ENCODE measurements at places on chromosomes 12 and 14.

DNA sequence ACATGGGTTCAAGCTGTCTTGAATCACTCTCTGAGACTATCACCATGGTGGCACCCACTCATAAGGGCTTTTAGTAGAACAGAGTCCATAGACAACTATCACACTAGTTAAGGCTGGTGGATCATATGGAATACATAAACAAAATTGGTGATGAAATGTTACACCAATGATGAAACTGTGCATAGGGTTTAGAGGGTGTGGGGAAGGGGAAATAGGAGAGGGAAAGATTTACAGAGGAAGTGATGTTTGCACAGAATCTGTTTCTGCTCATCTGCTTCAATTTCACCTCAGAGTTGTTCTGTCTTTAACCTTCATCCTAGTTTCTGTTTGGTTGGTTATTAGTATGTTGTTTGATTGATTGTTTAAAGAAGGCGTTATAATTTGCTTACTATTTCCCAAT is 2.4 kb upstream of the RXYLT1 start:
- no peak for DNase-seq

GRCh38 chr12:13144266-13144828 is 40.9 kb upstream of the GSG1 start:
- no peak for DNase-seq

DNA sequence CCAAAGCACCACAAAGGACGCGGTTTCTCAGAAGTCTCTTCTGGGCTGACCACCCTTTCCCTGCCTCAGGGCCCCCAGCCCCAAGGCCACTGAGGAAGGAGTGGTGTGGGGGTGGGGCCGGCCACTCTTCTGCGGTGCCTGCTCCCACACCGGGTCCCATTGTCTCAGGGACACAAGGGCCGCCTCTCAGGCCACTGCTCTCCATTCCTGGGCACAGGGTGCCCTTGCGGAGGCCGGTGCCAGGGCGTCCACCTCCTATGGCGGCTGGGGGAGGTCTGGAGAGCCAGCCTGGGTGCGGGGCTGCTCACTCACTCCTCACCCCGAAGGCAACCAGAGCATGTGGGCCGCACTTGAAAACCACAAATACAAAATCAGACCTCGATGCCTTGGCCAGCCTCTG is 44.1 kb downstream of the PRIMA1 start:
- no peak for DNase-seq

- no peak for DNase-seq
Measured at GRCh38 chr14:105010891-105011291, 10.0 kb downstream of the CDCA4 start.

DNA sequence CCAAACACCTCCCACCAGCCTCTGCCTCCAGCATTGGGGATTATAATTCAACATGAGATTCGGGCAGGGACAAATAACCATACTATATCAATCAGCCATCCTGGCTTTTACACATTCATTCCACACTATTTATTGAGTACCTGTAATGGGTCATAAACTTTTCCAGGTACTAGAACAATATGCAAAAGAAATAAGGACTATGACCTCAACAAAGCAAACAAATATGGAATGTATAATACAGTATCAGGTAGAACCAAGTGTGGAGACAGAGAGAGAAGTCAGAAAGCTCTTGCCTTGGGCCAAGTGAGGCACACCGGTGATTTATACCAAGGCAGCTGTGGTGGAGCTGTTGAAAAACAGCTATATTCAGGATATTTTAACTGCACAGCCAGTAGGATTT is 116.3 kb downstream of the TSPAN8 start:
- no peak for DNase-seq

GRCh38 chr12:47321436-47321835 is 241.7 kb upstream of the AMIGO2 start:
- DNase-seq = no peak

DNA sequence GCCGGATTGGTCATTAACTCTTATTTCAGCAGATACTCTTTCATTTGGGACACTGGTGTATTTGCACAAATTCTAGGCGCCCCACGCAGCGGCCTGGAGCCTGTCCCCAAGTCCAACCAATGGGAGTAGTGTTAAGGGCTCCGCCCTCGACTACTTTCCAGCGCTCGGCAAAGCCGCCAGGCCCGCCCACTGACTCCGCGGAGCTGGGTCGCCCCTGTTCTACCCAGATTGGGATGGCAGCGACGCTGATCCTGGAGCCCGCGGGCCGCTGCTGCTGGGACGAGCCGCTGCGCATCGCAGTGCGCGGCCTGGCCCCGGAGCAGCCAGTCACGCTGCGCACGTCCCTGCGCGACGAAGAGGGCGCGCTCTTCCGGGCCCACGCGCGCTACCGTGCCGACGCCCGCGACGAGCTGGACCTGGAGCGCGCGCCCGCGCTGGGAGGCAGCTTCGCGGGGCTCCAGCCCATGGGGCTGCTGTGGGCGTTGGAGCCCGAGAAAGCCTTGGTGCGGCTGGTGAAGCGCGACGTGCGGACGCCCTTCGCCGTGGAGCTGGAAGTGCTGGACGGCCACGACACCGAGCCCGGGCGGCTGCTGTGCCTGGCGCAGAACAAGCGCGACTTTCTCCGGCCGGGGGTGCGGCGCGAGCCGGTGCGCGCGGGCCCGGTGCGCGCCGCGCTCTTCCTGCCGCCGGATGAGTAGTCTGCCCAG is at the start of gene ACOT6:
TSS of gene ACOT6 (plus strand) at position 179 of the 707 bp plus-strand sequence. CDS start at position 234, 55 bp downstream.
- peak; percentile 57 for DNase-seq

GRCh38 chr12:71392521-71393145 is 47.0 kb upstream of the LGR5 start:
- DNase-seq = no peak

Data from T-helper 2 cell treated with Interferon-gamma antibody and Interleukin-4, amounts not matched to agents 5 μg/mL and 100 μg/mL, for 36 hours (primary cell).